ENCODE measurements at places on chromosomes 5 and 9. TPM values are rescaled to one million over a fixed set of nuclear protein-coding genes. Genes with fewer than 3 reads are reported as not detected.

GRCh38 chr5:96641368-96642280, 20.6 kb upstream of the CAST start:
- no peak for DNase-seq

The C1QTNF3 gene
- 7.0 TPM for total RNA-seq

- no peak for DNase-seq
Measured at GRCh38 chr5:51652980-51653379, 269.7 kb downstream of the ISL1 start.

DNA sequence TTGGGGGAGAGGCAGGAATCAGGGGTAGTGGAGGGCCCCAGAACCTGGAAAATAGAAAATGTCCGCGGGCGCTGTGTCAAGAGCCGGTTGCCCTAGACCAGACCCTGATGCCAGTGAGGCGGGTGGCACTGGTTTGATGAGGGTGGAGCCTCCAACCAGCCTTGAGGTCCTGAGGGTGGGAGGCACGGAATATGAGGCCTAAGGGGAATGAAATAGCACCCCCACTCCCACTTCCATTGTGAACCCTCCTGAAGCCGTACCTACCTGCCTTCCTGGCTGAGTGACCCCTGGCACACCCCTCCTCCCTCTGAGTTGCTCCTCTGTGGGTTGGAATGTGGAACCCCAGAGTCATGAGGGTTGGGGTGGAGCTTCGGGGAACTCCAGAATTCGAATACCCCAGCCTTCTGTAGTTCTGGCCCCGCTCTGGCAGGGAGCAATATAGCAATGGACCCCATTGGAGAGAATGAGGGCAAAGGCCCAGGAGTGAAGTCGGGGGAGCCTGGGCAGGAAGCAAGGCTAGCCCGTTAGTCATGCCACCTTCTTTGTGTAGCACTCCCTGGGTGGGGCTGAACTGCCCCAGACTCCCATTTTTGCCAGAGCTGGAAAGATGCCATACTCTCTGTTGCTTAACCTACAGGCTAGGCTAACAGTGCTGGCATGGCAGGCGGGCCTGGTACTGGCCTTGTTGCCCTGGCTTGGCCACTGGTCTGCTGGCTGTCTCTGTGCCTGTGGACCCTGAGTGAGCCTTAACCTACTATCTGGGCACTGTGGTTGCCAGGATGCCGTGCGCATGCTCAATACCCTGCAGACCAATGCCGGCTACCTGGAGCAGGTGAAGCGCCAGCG, 1.0 kb downstream of the FPGS start:
- no peak for DNase-seq

DNA sequence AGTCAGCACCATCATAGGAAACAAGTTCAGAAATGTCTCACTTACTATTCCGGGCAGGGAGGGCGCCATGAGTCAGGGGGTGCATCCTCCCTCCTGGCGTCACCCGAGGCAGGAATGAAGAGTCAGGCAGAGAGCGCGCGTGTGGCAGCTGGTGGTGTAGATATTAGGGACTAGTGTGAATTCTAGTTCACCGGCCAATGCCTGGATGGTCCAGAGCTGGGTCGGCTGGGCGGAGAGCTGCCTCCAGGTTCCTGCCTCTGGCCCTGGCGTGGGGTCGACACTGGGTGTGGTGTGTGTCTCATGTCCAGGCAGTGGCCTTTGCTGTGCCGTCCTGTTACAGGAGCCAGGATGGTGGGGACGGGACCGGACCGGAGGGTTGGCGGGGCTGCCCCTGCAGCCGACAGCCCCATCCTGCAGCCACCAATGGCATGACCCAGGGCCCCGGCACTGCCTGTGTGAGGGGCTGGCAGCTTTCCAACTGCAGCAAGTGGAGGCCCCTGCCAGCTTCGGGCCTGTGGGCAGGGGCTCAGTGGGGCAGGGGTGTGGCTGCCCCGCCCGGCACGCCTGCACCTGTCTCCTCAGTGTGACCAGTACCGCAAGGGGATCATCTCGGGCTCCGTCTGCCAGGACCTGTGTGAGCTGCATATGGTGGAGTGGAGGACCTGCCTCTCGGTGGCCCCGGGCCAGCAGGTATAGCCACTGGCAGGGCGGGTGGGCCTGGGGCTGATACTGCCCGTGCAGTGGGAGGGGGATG, 9.1 kb downstream of the DIPK1B start:
- DNase-seq = no peak

- no peak for DNase-seq
Measured at GRCh38 chr5:67152400-67152799, 44.2 kb downstream of the CD180 start.

GRCh38 chr5:68214482-68215207, 911 bp upstream of the PIK3R1 start:
- no peak for DNase-seq

The OBP2B gene
- total RNA-seq = not detected

DNA sequence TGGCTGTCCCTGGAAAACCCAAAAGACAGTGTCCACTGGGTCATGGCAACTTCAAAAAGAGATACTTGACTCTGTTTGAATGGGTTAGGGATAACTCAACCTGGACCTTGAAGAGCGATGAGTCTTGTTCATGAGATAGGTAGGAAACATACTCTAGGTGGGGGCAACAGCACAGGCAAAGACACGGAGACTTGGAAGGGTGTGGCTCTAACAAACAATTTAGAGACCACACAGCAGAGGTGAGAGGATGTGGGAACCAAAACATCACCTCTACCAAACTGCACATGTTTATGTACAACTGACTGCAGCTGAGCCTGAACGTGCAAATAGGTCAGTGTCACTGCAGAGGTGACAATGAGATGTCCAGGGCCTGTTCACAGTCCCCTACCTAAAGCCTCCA, 247.7 kb upstream of the ADRA1B start:
- no peak for DNase-seq

DNA sequence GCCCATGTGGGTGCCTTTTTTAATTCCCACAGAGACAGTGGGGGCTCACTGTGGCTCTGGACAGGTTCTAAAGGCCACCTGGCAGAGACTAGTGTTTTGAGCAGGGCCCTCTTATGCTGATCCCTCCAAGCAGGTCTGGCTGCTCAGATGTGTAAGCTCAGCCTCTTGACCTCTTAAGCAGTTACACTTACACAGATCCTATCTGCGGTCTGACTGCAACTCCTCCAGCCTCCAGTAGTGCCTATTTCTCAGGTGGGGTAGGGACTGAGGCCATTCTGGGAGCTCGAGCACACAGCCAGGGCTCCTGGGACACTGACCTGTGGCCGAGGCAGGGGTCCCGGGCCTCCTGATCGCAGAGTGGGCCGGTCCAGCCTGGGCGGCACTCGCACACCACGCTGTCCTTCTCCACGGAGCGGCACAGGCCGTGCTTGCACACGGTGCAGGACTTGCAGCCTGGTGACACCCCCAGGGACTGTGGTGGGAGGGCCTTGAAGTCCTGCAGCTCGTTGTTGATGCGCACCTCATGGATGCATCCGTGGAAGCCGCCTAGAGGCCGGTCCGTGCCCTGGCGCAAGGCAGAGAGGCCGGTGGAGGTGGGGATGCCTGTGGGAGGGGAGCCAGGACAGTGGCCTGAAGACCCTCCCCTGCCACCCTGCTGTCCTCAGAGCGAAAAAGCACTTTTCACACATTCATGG, 91.9 kb upstream of the PANK3 start:
- DNase-seq = no peak

The NREP gene
- 0.41 TPM for total RNA-seq

GRCh38 chr5:158559643-158560042, 540.1 kb downstream of the EBF1 start:
- DNase-seq = no peak

The HTR4 gene
- not detected for total RNA-seq

DNA sequence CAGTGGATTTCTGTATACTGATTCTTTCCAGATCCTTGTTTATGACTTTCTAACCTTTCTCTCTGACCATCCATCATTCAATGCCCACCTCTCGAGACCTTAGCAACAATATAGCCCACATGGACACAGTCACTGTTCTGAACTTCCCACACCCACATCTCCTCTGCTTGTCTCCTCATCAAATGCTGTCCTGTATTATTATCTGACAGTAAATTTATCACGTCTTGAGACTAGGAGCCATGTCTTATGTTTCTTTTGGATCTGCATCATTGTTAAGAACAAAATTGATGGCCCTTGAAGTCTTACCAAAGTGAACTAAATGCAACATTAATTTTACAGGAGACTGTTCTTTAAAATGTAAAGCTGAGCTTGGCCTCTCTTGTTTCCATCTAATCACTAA, 495.4 kb upstream of the KLF4 start:
- no peak for DNase-seq

The FST gene
- 3.3 TPM for total RNA-seq

The CENPK gene
- 15.4 TPM for total RNA-seq

DNA sequence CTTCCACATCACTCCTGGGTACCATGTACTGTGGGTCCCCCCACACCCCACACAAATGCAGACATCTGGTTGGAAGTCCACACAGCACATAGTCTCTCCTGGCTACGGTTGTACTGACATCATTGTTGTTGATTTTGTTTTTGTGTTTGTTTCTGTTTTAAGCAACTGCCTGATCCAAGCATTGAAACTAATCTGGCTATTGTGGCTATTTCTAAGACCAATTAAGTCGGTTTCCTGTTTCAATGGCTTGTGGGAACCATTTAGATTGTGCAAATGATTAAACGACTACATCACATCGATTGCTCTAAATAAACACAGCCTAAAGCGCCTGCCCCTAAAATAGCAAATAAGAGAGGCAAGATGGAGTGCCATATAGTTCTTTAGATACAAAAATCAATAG, 226.8 kb upstream of the IRX4 start:
- DNase-seq = no peak

- DNase-seq = no peak
Measured at GRCh38 chr9:99722877-99723276, 98.8 kb upstream of the NR4A3 start.

The SLC36A2 gene
- not detected for total RNA-seq

The IL7R gene
- 2,440 TPM for total RNA-seq

The PITX1 gene
- not detected for total RNA-seq

DNA sequence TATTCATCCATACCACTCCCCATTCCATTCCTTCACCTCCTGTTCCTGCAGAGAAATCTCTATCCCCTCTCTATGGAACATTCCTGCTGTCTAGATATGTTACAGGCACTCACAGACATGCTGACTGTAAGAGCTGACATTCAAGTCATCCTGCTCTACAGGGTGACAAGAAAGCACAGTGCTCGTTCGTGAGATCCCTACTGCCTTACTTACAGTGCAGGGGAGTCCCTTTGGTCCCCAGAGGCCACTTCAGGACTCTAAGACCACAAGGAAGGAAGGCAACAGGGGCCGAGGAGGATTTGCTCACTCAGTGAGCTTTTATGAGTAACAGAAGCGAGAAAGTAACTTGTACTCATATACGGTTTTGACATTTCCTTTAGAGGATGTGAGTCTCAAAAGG, 110.5 kb downstream of the GAS1 start:
- no peak for DNase-seq

The KCNT1 gene
- total RNA-seq = 0.06 TPM

The C5orf15 gene
- 13.3 TPM for total RNA-seq

GRCh38 chr5:59034498-59035186, 451.8 kb downstream of the RAB3C start:
- peak; percentile 43 for DNase-seq

DNA sequence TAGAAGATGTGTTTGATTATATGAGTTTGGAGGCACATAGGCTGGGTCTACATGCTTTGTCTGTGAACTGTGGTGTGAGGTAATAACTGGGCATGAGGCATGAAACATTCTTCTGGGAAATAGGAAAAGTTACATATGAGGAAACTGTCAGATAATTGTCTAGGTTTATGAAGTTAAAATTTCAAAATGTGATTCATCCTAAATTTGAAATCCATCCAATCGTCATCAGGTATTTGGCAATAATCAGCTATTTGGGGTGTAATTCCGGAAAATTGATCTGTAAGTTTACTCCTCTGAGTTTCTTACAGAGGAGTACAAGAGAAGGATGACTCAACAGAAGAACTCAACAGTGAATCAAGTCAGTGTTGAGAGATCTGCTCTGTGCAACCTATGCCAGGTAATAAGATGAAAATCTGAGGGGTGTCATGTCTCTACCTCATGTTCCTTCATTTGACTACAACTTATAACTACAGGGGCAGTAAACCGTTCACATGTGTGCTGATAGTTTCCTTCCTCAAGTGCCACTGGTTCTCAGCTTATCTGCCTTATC, 1171.6 kb upstream of the CDH18 start:
- DNase-seq = no peak

GRCh38 chr9:125911861-125912644, 164.9 kb downstream of the PBX3 start:
- DNase-seq = no peak

- DNase-seq = no peak
Measured at GRCh38 chr5:28542987-28543386, 1504.6 kb upstream of the CDH9 start.

DNA sequence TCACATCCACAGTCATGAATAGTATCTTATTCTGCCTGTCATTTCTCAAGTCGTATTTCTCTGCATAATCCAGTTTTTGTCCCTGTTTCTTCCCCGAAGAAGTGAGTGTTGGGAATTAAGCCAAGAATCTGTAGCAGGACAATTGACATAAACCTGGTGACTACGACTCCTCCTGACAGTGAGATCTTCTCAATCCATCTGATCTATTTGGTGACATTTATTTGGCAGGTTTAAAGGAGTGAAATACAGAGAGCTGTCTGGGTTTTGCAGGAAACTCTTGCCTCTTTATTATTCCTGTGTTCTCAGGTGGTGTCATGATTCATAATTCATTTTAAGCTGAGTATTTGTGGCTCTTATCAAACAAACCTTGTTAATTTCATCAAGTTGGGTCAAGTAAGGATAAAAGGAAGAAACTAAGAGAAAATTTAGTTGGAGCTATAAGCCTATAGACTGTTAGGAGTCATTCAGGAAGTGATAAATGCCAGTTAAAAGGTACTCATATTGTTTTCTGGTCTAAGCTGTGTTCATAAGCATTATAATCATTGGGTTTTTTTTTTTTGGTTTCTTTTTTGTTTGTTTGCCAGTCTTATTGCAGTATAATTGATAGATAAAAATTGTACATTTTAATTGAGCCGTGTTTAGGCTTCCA, 95.9 kb upstream of the PCSK1 start:
- no peak for DNase-seq

The GRXCR2 gene
- not detected for total RNA-seq

GRCh38 chr5:78920604-78921003, 64.5 kb downstream of the ARSB start:
- DNase-seq = no peak

GRCh38 chr5:150787656-150788055, 9.1 kb downstream of the SMIM3 start:
- DNase-seq = no peak

The PKD2L2 gene
- total RNA-seq = not detected

GRCh38 chr9:127139071-127139731, 16.8 kb upstream of the ANGPTL2 start:
- no peak for DNase-seq

DNA sequence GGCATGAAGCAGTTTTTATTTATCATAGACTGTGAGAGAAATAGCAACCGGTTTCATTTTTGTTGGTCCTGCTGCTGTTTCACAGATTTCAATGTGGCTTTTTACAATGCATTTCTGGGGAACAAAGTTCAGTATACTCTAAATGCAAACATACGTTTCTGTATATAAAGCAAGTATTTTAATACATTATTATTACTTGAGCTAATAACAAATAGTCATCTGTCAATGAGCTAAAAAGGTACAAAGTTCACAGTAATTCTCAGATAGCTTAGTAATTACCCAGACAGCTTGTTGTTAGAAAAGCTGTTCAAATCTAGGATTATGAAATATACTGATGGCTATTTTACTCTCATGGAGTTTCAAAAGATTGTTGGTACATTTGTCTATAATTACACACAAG, 50.8 kb downstream of the PBX3 start:
- no peak for DNase-seq

The TRAF1 gene
- 181 TPM for total RNA-seq

GRCh38 chr5:181223729-181224389, 778 bp downstream of the TRIM41 start:
- no peak for DNase-seq

The TRIM14 gene
- 86.2 TPM for total RNA-seq
